ENCODE measurements at places on chromosomes 16 and 17. TPM values are rescaled to one million over a fixed set of nuclear protein-coding genes. Genes with fewer than 3 reads are reported as not detected.

- DNase-seq, result peak; percentile 73
Observed at GRCh38 chr16:70747703-70748631, 53.0 kb downstream of the VAC14 start.

- no peak for DNase-seq
Observed at GRCh38 chr17:38921756-38922411, 3.5 kb upstream of the LASP1NB start.

DNA sequence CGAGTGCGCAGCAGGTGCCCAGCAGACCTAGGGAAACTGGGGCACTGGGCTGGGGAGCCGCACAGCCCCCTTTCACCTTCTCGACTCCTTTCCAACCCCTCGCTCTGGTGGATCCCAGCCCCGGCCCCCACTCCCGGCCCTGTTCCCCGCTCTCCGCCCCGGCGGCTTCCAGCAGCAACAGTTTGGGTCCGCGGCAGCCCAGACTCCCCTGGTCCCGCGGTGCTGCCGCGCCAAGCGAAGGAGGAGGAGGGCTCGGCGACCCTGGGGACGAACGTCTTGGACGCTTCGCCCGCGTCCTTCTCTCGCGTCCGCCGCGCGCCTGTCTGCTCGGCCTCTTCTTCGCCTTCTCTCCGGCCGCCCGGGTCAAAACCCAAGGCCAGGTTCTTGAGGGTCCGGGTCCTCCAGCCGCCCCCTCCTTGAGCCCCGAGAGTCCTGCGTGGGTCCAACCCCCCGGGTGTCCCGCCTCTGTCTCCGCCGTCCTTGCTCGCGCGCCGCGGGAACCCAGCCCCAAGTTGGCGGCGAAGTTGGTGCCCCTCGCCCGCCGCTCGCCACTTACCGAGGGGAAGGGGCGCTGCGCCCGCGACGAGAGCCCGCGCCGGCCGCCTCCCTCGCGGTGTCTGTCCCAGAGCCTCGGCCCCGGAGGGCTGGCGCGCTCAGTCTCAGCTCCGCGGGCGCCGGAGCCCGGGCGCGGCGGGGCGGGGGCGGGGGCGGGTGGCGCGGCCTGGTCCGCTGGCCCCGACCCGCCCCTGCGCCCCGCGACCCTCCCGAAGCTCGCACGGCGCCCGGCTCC, 1.4 kb upstream of the GRIN2C start:
- DNase-seq, result no peak

- peak; percentile 93 for DNase-seq
Observed at GRCh38 chr17:29591737-29592608, 959 bp upstream of the ANKRD13B start.

DNA sequence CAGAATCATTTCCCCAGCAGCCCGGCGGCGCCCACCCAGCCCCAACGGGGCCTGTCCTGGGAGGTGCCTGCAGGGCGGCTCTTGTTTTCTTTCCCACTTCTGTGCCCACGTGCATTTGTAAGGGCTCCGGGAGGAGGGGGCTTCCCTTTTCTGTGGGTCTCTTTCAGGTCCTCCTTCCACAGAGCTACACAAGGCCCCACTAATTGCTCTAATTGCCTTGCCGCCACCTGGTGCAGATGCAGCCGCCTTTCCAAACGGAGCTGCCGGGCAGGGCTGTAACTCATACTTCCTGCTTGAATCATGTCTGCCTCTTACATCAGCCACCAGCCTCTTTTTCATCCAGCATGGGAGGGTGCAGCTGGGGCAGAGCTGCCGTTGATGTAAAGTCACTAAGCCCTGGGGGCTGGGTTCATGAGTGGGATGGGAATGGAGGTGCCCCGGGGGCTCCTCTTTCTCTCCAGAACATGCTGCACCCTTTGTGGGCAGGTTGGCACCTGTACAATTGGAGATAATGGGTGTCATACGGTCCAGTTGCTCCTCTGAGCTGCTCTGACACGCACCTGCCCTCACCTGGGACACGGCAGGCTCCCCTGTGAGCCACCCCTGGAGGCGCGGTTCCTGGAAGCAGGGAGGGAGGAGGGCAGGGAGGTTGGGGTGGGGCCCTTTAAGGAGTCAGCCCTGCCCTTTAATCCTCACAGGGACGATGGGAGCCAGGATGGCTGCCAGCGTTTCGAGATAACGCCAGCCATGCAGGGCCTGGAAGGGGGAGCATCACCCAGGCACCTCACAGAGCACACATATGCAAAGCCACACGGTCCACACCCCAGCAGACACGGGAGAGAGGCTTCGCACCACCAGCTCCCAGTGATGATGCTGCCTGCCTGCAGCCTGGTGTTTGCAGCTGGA, 41.1 kb upstream of the KLHDC4 start:
- DNase-seq, result peak; percentile 74

GRCh38 chr17:82967268-82968032, 112.0 kb upstream of the METRNL start:
- peak; percentile 30 for DNase-seq

DNA sequence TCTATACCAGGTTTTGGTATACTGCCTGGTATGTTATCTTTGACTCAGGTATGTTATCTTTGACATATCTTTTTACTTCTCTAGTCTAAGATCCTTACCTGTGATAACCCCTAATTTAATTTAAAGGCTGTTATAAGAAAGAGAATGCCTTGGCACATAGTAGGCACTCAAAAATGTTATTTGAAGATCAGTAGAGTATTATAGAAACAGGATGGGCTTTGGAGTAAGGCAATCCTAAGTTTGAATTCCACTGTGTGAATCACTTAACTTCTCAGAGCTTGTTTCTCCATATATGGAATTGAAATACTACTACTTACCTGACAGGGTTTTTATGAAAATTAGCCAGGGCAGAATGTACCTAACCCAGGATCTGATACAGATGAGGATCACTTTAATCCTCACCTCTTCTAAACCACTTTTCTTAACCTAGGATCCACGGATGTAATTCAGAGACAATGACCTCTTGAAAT, 1.2 kb downstream of the BRIP1 start:
- no peak for DNase-seq

GRCh38 chr16:1492082-1492922, 858 bp upstream of the TELO2 start:
- DNase-seq, result no peak

DNA sequence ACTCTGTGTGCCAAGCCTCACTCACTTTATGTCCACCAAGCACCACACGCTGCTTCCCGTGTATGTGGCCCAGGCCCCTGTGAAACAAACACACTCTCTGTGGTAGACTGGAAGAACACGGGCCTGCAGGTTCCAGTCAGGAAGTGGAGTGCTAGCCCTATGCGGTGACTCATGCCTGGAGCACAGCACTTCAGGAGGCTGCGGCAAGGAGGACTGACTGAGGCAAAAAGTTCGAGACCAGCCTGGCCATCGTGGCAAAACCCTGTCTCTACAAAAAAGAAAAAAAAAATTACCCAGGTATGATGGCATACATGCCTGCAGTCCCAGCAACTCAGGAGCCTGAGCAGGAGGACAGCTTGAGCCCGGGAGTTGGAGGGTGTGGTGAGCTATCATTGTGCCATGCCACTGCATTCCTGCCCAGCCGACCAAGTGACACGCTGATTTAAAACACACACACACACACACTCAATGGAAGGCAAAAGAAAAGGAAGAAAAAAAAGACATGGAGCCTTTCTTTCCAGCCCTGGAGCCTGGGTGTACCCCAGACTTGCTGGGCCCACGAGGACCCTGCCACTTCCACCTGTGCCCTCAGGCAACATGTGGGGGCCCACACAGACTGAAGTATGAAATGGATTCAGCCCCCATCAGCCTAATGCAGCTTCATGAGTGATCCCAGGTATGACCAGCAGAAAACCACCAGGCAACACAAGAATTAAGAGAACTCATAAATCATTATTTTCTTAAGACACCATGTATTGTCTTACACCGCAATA, 126.6 kb downstream of the ANKRD11 start:
- DNase-seq, result peak; percentile 72

- no peak for DNase-seq
Observed at GRCh38 chr17:55576237-55576995, 65.2 kb upstream of the SMIM36 start.

DNA sequence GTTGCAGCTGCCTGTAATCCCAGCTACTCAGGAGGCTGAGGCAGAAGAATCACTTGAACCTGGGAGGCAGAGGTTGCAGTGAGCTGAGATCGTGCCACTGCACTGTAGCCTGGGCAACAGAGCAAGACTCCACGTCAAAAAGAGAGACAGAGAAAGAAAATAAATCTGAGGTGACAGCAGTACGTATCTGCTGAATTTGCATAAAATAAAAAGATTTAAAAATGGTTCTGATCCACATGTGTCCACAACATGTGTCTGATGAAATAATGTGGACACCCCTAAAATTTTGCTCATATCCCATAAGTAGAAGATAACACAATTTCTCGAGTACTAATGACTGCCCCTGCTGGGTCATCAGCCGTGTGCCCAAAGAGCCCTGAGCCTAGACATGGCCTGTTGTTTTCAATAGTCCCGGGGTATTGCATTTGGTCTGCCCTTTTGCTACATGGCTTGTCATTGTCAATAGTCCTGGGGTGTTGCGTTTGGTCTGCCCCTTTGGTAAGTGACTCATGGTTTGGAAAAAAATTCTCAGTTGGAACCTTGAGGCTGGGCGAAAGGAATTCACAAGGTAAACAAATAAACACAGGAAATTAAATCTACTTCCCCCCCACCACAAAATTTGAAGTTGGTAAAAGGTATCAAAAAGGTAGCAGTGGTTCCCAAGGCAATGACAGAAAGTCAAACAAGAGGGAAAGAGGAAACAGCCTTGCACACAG, 434.6 kb upstream of the MAF start:
- no peak for DNase-seq

- DNase-seq, result no peak
Observed at GRCh38 chr17:32985050-32985756, 6.4 kb upstream of the SPACA3 start.

Gene CFAP52
- total RNA-seq, result not detected

Gene PRSS21
- total RNA-seq, result 17.1 TPM

Gene KRT32
- not detected for total RNA-seq

Gene PGS1
- 95.5 TPM for total RNA-seq

Gene VAT1L
- 0.32 TPM for total RNA-seq

Gene CA7
- not detected for total RNA-seq

Gene MPV17L
- total RNA-seq, result 1.6 TPM

Gene FBXW10
- not detected for total RNA-seq

Gene SLC5A10
- not detected for total RNA-seq

Gene PRR35
- not detected for total RNA-seq
